ENCODE measurements at places on chromosomes 13 and 19. TPM values are rescaled to one million over a fixed set of nuclear protein-coding genes. Genes with fewer than 3 reads are reported as not detected.
A peak's percentile ranks its signal among the peaks of the same experiment; 100 is the strongest.

The SRRM5 gene
- 1.5 TPM for polyA plus RNA-seq

The HIPK4 gene
- polyA plus RNA-seq: 0.10 TPM

The ATF5 gene
- 44.7 TPM for polyA plus RNA-seq

DNA sequence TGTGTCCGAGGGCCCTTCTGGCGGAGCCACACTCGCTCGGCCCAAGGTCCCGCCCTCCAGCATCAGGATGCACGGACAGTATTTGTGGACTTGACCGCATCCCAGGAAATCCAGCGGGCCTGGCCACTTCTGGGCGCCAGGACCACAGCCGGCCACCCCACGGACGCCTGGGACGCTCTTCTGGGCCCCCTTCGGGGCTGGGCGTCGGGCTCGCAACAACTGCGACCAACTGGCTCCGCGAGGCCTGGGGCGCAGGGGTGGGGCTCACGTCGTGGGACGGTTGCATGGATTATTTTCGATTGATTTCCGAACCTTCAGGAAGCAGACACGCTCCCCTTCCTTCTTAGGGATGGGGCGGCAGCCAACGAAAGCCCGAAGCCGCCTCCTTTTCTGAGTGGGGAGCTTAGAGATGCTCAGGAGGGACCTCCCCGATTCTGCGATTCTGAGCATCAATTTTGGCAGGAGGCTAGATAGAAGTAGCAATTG, 521 bp upstream of the NUP58 start:
- peak; percentile 10 for DNase-seq
- no peaks in the 10 kb centered on the region for H3K4me1 ChIP-seq
- H3K36me3 ChIP-seq: no peaks in the 10 kb centered on the region
- H3K4me3 ChIP-seq: peak overlapping the region; percentile 72
- peak overlapping the region; percentile 79 for H3K27ac ChIP-seq

GRCh38 chr19:40674291-40674690, 16.2 kb downstream of the NUMBL start:
- peaks cover 72% of the 10 kb centered on the region for H3K36me3 ChIP-seq
- DNase-seq: no peak
- H3K27me3 ChIP-seq: no peaks in the 10 kb centered on the region
- no peaks in the 10 kb centered on the region for H3K4me1 ChIP-seq

DNA sequence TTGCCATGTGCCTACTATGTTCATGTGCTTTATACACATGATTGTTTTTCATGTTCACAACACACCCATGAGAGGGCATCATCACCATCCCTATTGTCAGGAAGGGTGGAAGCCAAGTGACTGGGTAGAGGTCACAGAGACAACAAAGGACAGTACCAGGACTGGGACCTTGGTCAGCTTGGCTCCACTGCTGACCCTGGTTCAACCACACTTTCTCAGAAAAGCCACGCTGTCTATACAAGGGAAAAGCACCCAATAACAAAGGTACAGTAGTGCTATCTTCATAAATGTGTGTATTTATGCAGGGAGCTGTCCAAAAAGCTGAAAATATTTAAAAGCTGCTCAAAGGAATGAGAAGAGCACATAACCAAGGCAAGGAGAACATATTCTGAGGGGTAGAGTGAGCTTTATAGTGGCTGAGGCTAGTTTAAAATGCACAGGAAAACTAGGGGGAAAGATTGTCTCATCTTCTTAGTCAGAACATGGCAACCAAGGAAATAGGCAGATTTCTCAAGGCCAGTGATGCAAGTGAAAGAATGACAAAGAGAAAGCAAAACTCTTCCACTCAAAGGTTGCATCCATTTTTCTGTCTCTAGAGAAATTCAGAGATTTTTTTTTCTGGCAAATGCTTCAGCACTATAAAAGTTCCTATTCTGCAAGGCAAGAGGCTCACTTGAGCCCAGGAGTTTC, 415.0 kb downstream of the FOXO1 start:
- no peak overlapping the region for H3K27ac ChIP-seq
- DNase-seq: no peak
- H3K27me3 ChIP-seq: no peaks in the 10 kb centered on the region
- no peak overlapping the region for H3K4me3 ChIP-seq
- H3K36me3 ChIP-seq: no peaks in the 10 kb centered on the region

GRCh38 chr19:30324982-30325381, 47.2 kb upstream of the ZNF536 start:
- H3K27ac ChIP-seq: no peak overlapping the region
- H3K27me3 ChIP-seq: no peaks in the 10 kb centered on the region
- H3K36me3 ChIP-seq: no peaks in the 10 kb centered on the region
- DNase-seq: no peak
- no peaks in the 10 kb centered on the region for H3K4me1 ChIP-seq

DNA sequence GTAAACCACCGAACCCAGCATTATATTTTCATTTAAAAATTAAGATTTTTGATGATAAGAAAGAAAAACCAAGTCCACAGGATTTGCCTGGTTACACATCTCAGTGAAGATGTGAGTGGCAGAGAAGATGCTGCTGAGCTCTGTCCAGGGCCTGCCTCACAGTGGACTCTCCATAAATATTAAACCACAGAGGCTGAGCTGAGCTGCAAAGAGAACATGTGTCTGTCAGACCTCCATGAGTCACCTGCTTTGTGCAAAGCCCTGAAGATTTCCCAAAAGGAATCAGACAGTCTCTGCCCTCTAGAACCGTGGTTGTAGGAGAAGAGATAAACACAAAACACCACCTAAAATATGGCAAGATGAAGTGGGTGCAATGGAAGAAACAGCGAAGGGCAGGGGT, 127.2 kb upstream of the TSC22D1 start:
- H3K4me1 ChIP-seq: no peaks in the 10 kb centered on the region
- no peak overlapping the region for H3K27ac ChIP-seq
- no peaks in the 10 kb centered on the region for H3K36me3 ChIP-seq
- H3K4me3 ChIP-seq: no peak overlapping the region
- DNase-seq: no peak

- no peak for DNase-seq
- no peak overlapping the region for H3K27ac ChIP-seq
- no peak overlapping the region for H3K4me3 ChIP-seq
- no peaks in the 10 kb centered on the region for H3K36me3 ChIP-seq
- H3K27me3 ChIP-seq: no peaks in the 10 kb centered on the region
Measured at GRCh38 chr13:108902405-108903155, 273.2 kb downstream of the MYO16 start.

DNA sequence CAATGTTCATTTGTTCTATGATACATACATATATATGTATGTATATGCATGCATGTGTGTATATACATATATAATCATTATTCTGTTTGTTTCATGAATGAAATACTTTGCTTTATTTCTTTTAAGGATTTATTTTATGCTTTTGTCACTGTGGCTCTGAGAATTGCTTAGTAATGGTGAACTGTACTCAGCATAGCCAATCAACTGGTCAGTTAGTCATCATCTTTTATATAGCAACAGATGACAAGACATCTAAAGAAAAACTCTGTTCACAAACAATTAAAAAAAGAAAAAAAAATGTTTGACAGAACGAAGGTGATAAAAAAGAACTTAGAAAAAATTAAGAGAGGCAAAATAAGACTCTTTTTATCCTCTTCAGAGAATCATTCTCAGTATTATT, 1440.3 kb downstream of the PCDH9 start:
- H3K4me1 ChIP-seq: no peaks in the 10 kb centered on the region
- no peak for DNase-seq
- no peaks in the 10 kb centered on the region for H3K36me3 ChIP-seq
- H3K27ac ChIP-seq: no peak overlapping the region
- no peak overlapping the region for H3K4me3 ChIP-seq

- no peak overlapping the region for H3K4me3 ChIP-seq
- H3K36me3 ChIP-seq: no peaks in the 10 kb centered on the region
- no peaks in the 10 kb centered on the region for H3K4me1 ChIP-seq
- peaks cover 15% of the 10 kb centered on the region for H3K27me3 ChIP-seq
- no peak for DNase-seq
Measured at GRCh38 chr13:31052478-31052877, 109.2 kb downstream of the HSPH1 start.

Data from large intestine (tissue), 12 donors.